ENCODE measurements at places on chromosomes 2 and 18. TPM values are rescaled to one million over a fixed set of nuclear protein-coding genes. Genes with fewer than 3 reads are reported as not detected.

DNA sequence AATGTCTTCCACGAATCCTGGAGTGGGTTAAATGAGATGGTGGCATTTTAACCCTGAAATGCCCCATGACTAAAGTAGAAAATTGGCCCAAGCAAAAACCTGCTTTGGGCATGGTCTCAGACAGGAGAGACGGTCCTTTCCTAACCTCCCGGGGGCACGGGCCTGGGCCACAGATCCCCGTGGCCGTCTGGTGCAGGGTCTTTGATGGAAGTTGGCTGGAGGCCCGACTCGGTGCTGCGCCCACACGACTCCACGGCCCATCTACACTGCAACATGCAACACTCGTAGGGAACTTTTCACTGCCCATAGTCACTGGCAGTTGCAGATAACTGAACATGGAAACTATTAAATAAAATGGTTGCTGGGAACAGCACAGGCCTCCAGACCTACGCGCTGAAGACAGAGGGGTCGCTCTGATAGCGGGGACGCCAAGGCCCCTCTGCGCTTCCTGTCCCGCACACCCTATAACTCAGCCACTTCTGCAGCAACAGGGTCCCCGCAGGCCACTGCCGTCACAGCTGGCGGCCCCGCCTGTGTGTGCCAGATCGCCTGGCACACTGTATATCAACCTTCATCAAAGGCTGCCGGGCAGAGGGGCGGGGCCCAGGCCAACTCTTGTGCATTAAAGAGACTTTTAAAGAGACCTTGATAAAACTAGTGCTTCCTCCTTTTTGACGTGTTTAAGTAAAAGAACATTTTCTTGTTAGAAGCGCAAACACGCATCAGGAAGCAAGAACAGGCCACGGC is 214.1 kb downstream of the TWIST2 start:
- no peak for DNase-seq

CTNNA2 gene
- not detected for total RNA-seq

CXCR4 gene
- 30.5 TPM for total RNA-seq

- DNase-seq = no peak
These were observed 129.7 kb upstream of the MGAT5 start for GRCh38 chr2:134124047-134124753.

RTKN gene
- total RNA-seq = 6.1 TPM

DNA sequence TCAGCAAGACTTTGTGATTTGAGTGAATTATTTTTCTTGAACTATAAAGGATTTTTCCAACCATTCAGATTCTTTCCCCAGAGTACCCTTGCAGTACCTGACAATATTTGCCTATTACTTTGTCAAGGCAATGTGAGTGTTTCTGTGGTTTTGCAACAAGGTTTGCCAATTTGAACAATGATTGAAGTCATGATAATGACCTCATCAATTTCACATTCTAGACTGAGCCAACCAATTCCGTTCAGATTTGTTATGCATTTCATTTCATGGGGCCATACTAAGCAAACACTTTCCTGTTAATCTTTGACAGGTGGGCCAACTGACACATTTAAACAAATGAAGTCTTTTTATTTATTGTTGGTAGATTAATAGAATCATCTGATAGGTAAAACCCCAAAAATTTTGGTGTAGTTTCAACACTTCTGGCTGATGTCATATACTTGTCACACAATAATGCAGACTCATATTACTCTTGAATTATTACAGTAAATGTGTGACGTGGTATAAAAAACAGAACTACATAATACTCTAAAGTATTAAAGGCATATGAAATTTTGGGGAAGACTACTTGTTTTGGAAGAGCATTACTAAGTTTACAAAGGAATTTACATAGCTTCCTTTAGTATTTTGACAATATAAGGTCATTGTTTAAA is 526.4 kb downstream of the DPP10 start:
- DNase-seq = no peak

Measured in pulmonary artery endothelial cell (primary cell).